ENCODE measurements at places on chromosomes 16 and 17. TPM values are rescaled to one million over a fixed set of nuclear protein-coding genes. Genes with fewer than 3 reads are reported as not detected.
A peak's percentile ranks its signal among the peaks of the same experiment; 100 is the strongest.

RGS9 gene
- total RNA-seq = 1.6 TPM

SERPINF2 gene
- total RNA-seq = 0.28 TPM

SHBG gene
- total RNA-seq = not detected

DNA sequence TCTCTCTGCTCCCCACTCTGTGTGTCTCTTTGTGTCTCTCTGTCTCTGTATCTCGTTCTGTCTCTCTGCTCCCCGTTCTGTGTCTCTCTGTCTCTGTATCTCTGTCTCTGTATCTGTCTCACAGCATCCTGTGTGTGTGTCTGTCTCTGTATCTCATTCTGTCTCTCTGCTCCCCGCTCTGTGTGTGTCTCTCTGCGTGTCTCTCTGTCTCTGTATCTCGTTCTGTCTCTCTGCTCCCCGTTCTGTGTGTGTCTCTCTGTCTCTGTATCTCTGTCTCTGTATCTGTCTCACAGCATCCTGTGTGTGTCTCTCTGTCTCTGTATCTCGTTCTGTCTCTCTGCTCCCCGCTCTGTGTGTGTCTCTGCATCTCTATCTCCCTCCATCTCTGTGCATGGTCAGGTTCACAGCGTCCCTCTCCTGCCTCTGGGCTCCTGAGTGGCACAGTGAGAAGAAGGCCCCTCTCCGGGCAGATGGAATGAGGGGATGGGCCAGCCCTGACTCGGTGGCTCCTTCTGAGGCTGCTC is 38.9 kb upstream of the CIBAR2 start:
- no peak for DNase-seq

GRCh38 chr16:5965321-5965720 is 867.7 kb upstream of the EEF2KMT start:
- DNase-seq = no peak

GRCh38 chr17:44204441-44204882 is 4.8 kb upstream of the ATXN7L3 start:
- no peak for DNase-seq

GRCh38 chr16:21001262-21001661 is 100.7 kb downstream of the LYRM1 start:
- no peak for DNase-seq

DNA sequence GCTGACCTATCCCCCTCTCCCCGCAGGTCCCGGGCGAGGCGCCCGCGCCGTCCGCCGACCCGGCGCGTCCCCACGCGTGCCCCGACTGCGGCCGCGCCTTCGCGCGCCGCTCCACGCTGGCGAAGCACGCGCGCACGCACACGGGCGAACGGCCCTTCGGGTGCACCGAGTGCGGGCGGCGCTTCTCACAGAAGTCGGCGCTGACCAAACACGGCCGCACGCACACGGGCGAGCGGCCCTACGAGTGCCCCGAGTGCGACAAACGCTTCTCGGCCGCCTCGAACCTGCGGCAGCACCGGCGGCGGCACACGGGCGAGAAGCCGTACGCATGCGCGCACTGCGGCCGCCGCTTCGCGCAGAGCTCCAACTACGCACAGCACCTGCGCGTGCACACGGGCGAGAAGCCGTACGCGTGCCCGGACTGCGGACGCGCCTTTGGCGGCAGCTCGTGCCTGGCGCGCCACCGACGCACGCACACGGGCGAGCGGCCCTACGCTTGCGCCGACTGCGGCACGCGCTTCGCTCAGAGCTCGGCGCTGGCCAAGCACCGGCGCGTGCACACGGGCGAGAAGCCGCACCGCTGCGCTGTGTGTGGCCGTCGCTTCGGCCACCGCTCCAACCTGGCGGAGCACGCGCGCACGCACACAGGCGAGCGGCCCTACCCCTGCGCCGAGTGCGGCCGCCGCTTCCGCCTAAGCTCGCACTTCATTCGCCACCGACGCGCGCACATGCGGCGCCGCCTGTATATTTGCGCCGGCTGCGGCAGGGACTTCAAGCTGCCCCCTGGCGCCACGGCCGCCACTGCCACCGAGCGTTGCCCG is 10.3 kb downstream of the ZNF771 start:
- peak; percentile 92 for DNase-seq

DNA sequence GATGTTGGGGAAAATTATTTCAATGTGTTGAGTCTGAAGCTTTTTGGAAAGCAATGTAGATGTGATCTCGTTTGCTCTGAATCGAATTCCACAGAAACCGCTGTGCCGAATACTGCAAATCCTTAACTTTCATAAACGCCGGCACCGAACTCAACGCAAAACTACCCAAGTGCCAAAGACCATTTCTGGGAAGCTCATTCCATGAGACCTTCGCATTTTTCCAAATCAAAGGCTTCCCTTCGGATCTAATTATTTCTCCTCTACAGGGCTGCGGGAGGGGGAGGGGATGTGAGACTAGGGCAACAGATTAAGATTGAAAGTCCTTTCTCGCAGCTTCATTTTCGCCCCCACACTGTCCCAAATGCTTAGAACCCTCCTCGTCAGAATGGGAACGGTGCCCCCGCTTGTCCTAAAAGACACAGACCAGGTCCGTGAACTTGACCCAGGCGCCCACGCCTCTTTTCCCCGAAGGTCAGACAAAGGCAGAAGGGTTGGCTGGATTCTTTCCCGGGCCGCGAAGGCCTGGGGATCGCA is 4.0 kb downstream of the PRAC1 start:
- DNase-seq = no peak

DNA sequence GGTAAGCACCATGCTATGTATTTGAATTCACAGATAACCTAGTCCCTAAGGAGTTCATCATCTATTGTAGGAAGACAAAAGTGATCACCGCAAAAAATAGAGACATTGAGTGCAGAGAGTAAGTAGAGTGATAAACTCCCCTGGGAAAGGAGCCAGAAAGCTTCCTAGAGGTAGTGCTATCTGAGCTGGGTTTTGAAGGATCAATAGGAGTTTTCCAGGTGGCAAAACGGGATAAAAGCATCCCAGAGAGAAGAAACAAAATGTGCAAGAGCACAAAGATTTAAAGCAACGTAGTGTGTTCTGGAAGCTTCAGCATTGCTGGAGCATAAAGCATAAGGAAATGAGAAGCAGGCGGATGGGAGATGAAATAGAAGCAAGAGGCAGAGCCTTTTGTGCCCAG is 120.7 kb upstream of the PLCG2 start:
- DNase-seq = no peak
